ENCODE measurements at places on chromosomes 12 and 14.

- DNase-seq, result no peak
These were observed 152.1 kb upstream of the GSC start for GRCh38 chr14:94921882-94922585.

DNA sequence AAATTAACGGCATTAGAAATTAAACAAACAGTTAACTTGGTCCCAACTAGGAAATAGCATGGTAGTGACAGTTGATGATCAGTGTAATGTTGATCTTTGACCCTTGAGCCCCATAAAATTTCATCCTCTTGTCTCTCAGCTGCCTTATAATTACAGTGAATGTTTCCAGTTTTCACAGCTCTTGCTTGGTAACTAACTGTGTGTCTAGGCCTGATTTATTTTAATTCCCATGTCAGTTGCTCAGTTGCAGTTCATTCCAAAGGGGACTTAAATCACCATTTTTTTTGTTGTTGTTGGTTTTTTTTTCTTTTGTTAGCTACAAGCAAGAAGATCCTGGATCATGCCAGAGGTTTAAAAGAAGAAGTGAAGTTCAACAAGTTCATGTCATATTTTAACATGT, 1883.7 kb upstream of the FLRT2 start:
- DNase-seq, result no peak

DNA sequence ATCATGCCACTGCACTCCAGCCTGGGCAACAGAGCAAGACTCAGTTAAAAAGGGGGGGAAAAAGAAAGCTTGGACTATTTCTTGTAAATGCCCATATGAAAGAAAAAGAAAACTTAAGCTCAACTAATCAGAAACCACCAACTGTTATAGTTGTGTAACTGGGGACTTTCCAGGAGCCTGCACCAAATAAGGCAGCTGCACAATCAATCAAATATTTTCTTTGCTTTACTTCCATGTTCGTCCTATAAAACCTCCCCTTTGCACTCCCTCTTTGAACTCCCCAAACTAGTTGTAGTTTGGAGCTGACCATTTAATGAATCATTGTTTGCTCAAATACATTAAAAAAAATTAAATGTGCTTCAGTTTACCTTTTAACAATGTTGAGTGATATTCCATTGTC, 54.9 kb downstream of the OTOGL start:
- DNase-seq, result no peak

- no peak for DNase-seq
These were observed 7.5 kb downstream of the NEDD8 start for GRCh38 chr14:24224618-24225071.

GRCh38 chr14:64683264-64683663, 21.0 kb upstream of the PLEKHG3 start:
- no peak for DNase-seq

DNA sequence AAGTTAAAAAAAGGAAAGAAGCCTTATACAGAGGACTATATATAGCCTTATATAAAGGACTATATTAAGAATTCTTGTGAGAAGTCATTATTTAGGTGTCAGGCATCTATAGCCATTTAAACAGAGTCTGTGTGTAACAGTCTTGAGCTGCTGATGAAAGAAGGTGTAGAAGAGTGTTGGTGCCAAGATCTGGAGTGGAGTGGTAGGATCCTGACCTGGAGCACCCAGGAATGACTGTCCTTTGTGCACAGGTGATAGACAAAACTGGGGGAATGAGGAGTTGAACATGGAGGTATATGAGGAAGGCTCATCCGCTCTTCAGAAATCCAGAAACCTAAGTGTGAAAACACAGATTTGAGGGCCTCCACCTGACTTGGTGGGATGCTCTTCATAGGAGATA, 747.3 kb downstream of the NRXN3 start:
- DNase-seq, result no peak

- no peak for DNase-seq
These were observed 117.2 kb downstream of the RFLNA start for GRCh38 chr12:124411953-124412645.
